ENCODE measurements at places on chromosomes 12 and 14.

- no peak for DNase-seq
Measured at GRCh38 chr12:127060310-127060847, 1206.6 kb upstream of the TMEM132C start.

DNA sequence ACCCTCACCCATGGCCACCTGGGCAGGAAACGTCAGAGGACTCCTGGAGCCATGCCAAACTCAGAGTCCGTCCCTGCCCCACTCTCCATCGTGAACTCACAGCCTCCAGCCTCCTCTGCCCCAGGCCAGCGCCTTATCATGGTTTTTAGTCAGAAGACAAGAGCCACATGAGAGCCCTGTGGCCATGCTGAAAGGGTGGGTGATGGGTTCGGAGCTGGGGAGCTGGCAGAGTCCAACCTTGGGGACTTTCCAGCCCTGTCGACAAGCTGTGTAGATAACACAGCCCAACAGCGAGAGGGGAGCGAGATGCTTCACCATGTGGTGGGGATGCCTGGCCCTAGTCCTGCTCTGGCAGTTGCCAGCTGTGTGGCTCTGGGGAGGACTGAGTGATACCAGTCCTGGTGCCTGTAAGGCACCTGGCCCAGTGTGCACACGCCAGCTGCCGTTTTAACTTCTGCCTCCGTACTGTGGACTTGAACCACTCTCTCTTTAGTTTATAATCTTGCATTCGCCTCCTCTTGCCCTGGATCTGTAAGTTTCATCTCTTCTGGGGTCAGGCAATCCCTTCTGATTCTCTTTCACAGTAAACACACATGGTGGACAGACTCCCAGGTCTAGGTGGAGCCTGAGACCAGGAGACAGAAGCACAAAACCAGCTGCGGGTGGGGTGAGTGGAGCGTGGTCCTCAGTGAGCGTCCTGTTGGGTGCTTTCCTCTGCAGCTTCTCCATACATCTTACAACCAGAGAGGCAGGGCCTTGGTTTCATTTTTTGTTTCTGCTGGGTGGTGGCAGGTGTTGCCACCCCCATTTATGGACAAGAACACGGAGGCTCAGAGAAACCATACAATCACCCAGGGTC lies 55.3 kb downstream of the RIN3 start:
- DNase-seq, result peak; percentile 34

GRCh38 chr14:72565917-72566316 lies 328.0 kb downstream of the DPF3 start:
- DNase-seq, result no peak

DNA sequence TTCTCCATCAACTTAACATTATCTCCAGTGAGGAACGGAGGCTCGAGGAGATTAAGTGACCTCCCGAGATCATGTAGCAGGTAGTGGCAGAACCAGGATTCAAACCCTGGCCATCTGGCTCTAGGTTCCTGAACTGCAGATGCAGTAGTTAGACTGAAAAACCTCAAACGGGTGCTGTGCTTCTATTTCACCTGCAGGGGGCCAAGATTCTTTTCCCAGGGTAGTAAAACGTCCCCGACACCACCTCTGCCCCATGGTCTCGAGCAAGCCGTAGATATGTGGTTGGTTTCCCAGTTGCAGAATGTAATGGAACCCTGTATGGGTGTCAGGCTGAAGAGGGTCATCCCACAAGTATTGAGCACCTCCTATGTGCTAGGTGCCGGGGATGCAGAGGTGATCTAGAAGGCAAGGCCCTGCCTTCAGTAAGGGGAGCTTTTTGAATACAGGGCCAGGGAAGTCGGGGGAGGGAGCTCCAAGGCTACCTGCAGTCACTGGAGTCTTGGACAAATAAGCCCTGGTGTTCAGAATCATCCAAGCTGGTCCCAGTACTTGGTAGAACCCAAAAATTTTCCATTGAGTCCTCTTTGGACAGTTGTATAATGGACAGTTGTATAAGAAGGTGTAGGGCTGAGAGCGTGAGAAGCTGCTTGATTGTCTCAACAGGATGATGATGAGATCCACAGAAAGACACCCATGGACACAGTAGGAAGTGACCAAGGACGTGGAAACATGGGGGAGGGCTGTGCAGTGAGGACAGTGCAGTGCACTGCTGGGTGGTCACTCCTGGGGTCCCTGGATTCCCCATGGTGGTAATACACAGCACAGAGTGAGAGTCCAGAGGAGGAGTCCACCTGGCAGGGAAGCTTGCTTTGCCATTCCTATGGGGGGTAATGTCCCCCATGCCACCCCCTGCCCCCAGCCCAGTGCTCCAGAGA lies 197.2 kb downstream of the CHST11 start:
- DNase-seq, result no peak

DNA sequence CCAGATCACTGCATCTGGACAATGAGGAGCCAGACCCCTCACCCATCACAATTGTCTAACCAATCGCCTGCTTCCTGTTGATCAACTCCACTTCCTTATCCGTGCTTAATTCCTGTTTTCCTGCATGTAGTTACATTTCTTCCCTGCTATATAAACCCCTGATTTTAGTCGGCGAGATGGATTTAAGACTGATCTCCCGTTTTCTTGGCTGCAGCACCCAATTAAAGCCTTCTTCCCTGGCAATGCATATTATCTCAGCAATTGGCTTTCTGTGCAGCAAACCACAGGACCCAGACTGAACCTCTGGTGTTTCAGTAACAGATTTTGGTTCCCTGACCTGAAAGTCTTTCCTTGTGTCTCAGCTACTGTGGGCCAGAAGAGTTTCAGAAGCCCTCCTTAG lies 272.3 kb downstream of the IPO8 start:
- DNase-seq, result no peak

DNA sequence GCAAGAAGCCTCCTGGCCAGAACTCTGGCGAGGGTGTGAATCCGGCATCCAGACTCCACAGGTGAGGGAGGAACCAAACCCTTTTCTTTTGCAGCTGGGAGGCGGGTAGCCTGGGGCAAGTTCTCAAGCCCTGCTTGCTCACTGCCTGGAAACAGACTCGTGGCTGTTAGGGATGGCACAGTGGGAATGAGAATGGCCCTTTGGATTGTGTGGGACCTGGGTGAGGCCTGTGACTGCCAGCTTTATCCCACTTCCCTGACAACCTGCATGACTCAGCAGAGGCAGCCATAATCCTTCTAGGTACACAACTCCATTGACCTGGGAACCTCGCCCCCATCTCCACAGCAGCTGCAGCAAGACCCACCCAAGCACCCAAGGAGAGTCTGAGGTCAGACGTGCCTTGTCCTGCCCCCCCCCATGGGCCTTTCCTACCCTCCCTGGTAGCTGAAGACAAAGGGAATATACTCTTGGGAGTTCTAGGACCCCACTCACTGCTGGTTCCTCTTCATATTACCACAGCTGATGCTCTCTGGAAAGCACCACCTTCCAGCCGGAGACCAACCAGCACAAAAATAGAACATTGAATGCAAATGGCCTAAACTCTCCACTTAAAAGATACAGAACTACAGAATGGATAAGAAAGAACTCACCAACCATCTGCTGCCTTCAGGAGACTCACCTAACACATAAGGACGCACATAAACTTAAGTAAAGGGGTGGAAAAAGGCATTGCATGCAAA lies 5.1 kb upstream of the GPR33 start:
- DNase-seq, result no peak

- no peak for DNase-seq
Measured at GRCh38 chr14:69364378-69364777, 33.7 kb downstream of the ERH start.

DNA sequence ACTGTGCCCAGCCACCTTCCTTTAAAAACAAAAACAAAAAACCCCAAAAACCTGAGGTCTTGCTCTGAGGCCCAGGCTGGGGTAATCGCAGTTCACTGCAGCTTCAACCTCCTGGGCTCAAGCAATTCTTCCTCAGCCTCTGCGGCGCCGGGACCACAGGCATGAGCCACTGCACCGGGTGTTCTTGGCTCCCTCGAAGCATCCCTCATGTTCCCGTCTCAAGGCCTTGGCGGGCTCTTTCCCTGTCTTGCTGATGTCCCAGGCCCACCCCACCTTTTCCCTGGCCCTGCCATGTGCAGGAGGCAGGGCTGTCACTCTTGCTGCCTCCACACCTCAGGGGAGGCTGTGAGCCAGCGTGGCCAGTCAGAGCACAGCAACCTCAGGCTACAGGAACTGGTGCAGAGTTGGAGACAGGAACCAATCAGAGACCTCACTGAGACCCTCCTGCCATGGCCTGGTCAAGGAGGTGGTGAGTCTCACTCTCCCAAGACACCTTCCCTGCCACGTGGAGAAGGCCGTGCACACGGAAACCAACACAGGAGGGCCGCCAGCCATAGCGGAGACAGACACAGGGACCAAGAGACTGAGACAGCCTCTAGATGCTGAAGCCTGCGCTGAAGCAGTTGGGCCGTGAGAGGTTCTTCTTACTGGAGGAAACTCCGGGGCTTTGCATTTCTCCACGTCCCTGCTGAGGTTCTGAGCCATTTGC lies 6.0 kb upstream of the AMN start:
- DNase-seq, result no peak

- DNase-seq, result no peak
Measured at GRCh38 chr12:4448371-4448940, 2.8 kb upstream of the FGF6 start.

GRCh38 chr12:78002878-78003277 lies 172.2 kb downstream of the NAV3 start:
- no peak for DNase-seq

DNA sequence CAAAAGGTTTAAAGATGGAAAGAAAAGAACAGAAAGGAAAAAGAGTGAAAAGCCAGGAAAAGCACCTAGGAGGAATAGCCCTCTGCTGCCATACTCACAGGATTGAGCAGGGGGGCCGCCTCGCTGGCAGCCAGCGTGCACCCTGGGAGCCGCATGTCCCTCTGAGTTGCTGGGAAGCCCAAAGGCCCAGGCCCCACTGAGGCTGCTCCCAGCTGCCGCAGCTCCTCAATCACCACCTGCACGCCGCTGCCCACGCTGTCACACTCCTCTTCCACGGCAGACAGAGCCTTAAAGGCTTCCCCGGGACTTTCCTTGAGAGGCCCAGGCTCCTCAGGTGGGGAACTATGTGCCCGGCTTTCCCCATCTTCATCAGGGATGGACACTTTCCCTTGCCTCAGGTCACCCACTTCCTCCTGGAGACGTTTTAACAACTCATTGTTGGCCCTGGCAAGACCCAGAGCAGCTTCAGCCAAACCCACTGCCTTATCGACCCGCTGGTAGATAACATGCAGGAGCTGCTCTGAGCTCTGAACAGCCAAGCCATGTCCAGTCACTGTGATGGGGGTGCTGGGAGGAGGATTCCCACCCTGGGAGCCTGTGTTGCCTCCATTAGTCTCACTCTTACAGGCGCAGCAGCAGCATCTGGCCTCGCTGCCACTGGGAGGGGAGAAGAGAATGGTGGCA lies 11.5 kb downstream of the C14orf93 start:
- no peak for DNase-seq

GRCh38 chr12:63313139-63313538 lies 162.1 kb upstream of the AVPR1A start:
- no peak for DNase-seq

DNA sequence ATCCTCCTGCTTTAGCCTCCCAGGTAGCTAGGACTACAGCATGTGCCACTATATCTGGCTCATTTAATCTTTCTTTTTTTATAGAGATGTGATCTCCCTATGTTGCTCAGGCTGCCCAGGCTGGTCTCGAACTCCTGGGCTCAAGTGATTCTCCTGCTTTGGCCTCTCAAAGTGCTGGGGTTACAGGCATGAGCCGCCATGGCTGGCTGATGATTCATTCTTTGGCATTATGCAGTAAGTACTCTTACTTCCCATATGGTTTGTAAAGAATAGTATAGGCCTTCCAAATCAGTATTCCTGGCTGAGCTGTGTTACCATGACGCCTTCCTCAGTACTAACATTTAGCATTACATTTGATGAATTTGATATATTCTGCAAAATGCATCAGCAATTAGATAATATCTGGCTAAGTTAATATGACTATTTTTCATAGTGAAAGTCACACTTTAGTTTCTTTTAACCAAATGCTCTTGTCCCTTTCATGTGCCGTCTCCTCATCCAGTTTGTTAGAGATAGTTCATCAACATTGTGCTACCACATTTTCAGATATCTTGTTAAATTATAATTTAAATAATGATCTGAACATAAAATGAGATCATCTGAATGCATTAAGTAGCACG lies 3.2 kb upstream of the MIA2 start:
- no peak for DNase-seq

GRCh38 chr12:123942911-123943648 lies 29.6 kb downstream of the CCDC92 start:
- peak; percentile 52 for DNase-seq

DNA sequence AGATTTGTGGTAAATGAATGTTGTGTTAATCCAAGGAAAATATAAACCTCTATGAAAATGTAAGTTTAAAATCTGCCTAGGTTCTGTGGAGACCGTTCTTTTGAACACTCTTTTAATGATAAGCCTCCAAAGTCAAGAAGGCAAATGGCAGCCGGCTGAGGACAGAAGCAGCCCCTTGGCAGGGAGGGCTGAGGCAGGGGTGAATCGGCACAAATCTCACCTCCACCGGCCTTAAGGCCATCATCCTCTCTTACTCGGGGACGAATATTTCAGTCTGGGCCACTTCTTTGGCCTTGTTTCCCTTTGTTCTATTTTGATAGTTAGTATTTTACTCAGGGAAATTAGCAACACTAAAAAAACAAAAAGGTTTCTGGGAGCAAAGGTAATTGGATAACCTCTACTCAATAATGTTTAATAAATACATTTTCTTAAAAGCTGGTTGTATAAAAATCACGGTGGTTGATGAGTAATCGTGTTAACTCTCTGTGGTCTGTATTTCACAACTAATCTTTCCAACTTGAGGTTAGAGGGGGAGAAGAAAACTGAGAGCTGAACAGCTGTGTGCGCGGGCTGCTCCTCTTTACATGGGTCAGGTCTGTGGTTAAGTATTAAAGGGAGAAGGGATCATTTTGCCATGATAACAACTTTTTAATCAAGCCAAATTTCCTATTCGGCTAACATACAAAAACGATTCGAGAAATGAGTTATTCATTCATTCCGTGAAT lies 18.6 kb downstream of the LGMN start:
- DNase-seq, result no peak

GRCh38 chr12:51171884-51172514 lies 936 bp downstream of the TFCP2 start:
- peak; percentile 16 for DNase-seq

DNA sequence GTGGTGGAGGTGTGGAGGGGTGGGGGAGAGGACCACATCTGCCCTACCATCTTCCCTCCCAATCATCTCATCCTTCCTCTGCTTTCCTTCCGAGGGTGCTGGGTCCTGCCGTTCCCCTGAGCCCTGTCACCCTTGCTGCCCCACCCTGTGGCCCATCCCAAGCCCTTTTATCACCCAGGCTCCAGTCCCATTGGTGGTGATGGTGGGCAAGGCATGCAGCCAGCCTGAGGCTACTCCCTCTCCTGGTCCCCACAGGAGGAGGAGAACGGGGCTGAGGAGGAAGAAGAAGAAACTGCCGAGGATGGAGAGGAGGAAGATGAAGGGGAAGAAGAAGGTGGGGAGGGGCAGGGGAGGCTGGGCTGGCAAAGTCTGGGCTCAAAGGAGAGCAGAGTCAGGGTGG lies 2.7 kb upstream of the LAG3 start:
- DNase-seq, result no peak

GRCh38 chr14:104098272-104099095 lies 13.0 kb downstream of the ASPG start:
- no peak for DNase-seq

Measured in left lung (tissue), 14 donors.